DMS 273 treated with DMSO at 0.1 percent for 48 hours (cell line): ENCODE measurements at places on chromosomes 5 and 9.

- DNase-seq, result no peak
These were observed 50.1 kb downstream of the COL27A1 start for GRCh38 chr9:114205171-114206015.

DNA sequence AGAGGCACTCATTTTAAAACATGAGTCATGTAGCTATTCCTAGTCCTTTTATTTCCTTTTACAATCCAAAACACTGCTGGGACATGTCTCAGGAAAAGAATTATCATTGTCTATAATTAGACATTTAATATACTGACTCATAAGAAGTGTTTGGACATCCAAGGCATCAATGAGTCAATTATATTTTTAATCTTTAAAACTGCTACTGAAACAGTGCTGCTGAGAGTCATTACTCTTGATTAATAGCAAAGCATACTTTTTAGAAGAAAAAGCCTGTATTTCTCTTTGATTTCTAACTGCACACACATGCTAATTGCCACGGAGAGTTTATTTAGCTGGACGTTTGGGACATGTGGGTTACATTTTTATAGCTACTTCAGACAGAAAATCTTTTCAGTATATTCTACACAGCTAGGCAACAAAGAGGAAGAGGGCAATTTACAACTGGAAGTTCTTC, 1249.0 kb upstream of the CDH18 start:
- DNase-seq, result no peak

DNA sequence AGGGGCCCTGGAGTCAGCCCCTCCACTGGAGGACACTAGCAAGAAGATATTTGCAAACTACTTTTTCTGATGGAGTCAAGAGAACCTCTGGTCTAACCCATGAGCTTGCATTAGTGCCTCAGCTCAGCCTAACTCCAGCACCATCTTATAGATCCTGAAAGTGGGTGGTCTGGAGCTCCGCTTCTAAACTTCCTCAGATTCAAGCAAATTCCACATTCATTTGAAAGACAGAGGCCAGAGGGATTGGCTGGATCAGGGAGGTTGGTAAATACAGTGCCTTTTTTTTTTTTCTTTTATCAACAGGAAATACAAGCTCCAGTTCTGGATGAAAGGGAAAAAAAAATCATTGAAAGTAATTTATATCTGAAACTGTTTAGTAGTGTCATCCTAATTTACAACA, 99.9 kb downstream of the ENC1 start:
- DNase-seq, result no peak

GRCh38 chr5:179874536-179875292, 16.1 kb upstream of the MRNIP start:
- DNase-seq, result no peak

DNA sequence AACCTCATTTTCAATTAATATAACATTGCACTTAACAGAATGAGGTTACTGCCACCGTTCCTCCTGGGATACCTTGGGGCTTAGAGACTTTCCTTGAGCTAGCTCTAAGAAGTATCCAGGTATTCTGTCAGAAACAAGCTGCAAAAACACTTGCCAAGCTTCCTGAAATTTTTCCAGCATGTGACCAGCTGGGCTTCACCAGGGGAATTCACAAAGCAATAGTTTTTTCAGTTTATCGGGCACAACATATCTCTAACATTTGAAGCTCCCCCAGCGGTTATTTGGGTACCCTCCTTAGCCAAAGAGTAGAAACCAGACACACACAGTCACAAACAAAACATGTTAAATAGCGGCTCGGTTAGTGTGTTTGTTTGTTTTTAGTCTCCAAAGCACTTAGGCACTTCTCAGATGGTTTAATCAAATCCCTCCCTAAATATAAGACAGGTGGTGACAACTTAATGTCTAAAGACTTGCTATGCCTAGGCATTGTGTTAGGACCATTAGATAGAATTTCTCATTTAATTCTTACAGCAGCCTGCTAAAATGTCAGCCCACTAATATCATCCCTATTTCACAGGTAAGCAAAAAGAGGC, 278.2 kb downstream of the GLIS3 start:
- no peak for DNase-seq

DNA sequence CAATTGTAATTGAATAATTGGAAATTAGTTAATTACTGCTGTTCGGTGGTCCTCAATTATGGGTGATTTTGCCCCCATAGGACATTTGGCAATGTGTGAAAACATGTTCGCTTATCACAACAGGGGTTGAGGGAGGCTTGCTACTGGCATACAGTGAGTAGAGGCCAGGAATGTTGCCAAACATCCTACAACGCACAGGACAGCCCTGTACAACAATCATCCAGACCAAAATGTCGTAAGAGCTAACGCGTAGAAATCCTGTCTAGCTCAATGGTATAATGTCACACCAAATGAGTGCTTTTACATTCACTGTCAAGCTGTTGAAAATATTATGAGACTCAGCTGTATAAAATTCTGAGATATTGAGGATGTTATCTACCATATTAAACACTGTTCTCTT, 464.4 kb upstream of the TUSC1 start:
- DNase-seq, result no peak

GRCh38 chr5:161391016-161391415, 155.5 kb downstream of the GABRB2 start:
- no peak for DNase-seq

GRCh38 chr5:39283231-39283818, 64.0 kb upstream of the FYB1 start:
- DNase-seq, result no peak

GRCh38 chr5:172777881-172778814, 7.2 kb upstream of the DUSP1 start:
- DNase-seq, result no peak

DNA sequence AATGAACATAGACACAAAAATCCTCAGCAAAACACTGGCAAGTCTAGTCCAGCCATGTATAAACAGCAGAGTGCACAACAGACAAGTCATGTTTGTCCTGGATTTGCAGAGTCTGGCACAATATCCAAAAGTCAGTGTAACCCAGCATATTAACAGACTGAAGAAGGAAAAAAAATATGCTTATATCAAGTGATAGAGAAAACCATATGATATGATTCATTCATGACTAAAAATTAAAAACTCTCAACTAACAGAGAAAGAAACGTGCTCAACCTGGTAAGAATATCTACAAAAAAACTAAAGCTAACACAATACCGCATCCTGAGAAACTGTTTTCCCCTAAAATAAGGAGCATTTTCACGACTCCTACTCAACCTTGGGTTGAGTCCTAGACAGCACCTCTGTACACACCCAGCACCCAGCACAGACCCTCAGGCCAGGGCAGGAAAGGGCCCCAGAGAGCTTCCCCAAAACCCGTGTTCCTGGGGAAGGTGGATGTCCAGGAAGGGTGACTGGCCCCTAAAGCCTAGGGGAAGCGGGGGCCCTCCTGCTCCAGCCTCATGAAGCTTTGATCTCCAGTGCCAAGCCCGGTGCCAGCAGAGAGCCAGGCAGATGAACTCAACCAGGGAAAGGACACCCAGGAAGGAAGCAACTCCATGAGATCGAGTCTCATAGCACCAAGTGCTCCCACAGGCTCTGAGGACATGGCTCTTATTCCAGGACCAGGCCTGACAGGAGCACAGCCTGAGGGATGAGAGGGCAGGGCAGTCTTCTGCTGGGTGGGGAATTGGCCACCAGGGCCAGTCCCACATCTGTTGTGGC, 38.9 kb downstream of the ADAMTS2 start:
- DNase-seq, result no peak

GRCh38 chr9:85941966-85942912, 1.3 kb downstream of the NAA35 start:
- no peak for DNase-seq

DNA sequence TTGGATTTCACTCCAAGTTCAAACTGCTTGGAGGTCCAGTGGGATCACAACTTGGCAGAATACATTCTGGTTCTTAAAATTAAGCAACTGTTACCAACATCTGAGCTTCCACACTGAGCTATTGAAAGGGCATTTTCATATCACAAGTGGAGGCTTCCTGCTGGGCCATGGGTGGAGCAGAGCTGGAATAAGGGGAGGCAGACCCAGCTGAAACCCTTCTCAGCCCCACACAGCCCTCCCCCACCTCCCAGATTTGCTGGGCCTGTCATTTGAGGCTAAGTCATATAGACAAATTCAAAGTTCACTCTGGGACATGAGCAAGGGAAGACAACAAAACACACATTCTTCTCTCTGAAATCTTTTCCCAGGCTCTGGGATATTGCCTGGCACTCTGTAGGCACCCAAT, 79.9 kb downstream of the ACTL7B start:
- no peak for DNase-seq

DNA sequence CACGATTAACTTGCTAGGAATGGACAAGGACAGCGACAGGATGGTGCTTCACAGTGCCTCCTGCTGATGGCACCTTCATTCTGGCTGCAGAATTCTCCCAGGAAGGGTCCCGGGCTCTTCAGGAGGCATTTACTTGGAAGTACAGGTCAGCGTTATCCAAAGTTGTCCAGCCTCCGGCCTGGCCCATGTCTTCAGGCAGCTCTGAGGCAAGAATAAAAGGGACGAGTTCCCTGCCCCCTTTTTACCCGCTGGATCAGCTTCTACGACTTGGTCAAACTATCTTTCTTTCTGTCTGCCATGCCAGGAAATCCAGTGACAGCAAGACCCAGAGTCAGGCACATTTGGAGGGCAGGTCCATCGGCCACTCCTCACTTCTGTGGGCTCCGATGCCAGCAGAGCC, 23.4 kb upstream of the GABBR2 start:
- DNase-seq, result no peak

GRCh38 chr5:58149345-58149744, 310.5 kb downstream of the PLK2 start:
- DNase-seq, result no peak

DNA sequence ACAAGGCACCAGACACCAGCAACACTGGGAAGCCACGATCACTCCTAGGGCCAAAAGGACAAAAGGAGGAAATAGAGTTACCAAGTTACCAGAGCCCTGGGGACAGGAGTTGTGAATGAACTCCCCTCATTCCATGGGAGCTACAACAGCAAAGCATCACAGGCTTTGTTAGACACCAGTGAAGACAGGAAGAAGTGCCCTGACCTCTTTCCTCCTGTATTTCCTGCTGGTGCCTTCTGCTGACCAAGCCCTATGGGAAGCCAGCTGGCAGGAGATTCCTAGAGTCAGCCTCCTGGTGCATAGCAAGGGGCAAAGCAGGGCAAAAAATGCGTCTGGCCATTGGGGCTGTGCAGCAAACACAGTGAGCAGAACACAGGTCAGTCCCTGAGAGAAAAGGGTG, 374.7 kb downstream of the ZSWIM6 start:
- DNase-seq, result no peak

- no peak for DNase-seq
These were observed 31.1 kb downstream of the MEGF9 start for GRCh38 chr9:120683150-120683549.

DNA sequence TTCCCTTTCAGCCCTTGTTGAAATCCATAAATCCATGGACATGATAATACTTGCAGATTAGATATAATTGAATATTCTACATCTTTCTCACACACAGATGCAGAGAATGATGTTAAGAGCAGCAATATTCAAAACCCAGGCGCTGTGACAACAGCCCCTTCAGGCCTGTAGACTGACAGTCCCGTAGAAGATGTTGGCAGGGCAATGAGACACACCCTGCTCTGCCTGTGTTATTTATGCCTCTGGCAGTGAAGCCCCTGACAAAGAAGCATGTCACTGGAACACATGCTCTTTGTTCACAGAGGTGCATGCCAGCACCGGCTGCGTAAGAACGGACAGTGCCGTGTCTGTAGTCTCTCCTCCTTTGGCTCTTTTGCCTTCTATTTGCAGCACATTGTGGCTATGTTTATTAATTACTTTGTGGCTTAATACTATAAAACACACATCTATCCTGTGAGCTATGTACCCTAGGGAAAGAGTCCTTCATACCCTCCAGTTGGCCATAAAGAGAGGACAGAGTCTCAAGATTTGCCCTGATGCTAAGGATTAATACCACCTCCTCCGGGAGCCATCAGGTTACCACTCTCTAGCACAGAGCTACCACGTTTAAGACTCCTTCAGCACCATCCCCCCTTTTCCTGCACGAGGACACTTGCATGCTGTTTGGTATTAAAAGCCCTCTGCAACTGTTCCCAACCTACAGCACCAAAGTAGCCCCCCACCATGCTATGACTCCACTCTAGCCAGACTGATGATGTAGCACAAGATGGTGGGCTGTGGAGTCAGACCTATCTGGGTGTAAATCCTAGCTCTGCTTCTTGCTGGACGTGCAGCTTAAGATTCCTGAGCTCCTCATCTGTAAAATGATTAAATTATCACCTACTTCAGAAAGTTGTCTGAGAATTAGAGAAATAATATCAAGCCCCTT, 2.0 kb upstream of the ANP32B start:
- DNase-seq, result no peak

GRCh38 chr5:72046106-72046505, 61.2 kb upstream of the MAP1B start:
- DNase-seq, result no peak

- DNase-seq, result no peak
These were observed 44.2 kb downstream of the NIPSNAP3B start for GRCh38 chr9:104808035-104808614.

- DNase-seq, result no peak
These were observed 13.9 kb downstream of the RAB14 start for GRCh38 chr9:121187636-121188305.

DNA sequence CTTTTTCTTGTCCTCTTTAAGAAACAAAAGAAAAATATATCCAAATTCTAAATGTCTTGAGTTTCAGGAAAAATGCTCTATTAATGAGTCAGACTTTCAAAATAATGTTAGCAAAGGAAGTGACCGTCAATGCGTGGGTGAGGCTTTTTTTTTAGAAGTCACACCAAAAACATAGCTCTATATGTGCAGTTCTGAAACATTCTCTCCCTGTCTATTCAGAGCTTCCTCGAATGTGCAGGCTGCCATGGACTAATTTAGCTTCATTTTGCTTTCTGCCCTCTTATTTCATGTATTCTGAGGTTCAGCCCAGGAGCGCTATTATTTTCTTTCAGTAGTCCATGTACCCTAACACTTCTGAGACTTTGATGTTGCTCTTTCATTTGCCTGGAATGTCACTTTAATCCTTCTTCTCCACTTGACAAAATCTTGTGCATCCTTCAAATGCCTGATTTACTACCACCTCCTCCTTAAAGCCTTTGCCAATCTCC, 72.5 kb upstream of the RASA1 start:
- no peak for DNase-seq

- DNase-seq, result no peak
These were observed 250.1 kb downstream of the FAM170A start for GRCh38 chr5:119879446-119879845.

- DNase-seq, result no peak
These were observed 51.7 kb downstream of the UBAP1 start for GRCh38 chr9:34230556-34230955.

DNA sequence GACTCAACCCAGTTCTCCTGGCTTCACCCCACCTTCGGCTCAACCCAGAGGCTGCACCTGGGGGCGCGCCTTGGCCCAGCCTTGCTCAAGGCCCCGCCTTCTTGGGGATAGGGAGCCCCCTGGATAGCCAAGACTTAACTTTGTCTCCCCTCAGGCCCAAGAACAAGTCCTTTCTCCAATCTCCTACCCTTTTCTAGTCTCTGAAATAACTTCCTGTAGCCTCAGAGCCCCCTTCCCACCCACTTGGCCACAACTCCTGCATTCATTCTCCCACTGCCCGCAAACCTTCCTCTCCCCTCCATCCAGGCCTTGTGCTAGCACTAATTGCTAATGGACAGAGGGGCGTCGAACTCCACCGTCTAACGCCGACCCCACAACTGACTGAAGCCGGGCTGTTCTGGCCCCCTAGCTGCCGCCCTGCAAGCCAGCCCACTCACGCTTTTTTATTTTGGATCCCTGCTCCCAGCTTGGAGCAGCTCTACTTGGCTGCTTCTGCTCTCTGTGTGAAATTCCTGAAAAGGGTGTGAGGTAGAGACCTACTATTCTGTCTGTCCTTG, 579 bp upstream of the ASTN2 start:
- no peak for DNase-seq
